SK-N-SH (cell line): ENCODE measurements at places on chromosomes 11 and 22. TPM values are rescaled to one million over a fixed set of nuclear protein-coding genes. Genes with fewer than 3 reads are reported as not detected.

Gene KIF18A
- polyA plus RNA-seq: 3.8 and 3.9 TPM in 2 replicates

Gene SLC37A2
- 0.39 and 0.44 TPM in 2 replicates for polyA plus RNA-seq

Gene CD248
- 2.6 and 7.7 TPM in 2 replicates for polyA plus RNA-seq

Gene OR4D10
- not detected in 2 replicates for polyA plus RNA-seq

Gene CDHR5
- not detected in 2 replicates for polyA plus RNA-seq
